ENCODE measurements at places on chromosomes 2 and 18.

GRCh38 chr18:77015169-77015568, 117.4 kb downstream of the MBP start:
- no peak for DNase-seq

DNA sequence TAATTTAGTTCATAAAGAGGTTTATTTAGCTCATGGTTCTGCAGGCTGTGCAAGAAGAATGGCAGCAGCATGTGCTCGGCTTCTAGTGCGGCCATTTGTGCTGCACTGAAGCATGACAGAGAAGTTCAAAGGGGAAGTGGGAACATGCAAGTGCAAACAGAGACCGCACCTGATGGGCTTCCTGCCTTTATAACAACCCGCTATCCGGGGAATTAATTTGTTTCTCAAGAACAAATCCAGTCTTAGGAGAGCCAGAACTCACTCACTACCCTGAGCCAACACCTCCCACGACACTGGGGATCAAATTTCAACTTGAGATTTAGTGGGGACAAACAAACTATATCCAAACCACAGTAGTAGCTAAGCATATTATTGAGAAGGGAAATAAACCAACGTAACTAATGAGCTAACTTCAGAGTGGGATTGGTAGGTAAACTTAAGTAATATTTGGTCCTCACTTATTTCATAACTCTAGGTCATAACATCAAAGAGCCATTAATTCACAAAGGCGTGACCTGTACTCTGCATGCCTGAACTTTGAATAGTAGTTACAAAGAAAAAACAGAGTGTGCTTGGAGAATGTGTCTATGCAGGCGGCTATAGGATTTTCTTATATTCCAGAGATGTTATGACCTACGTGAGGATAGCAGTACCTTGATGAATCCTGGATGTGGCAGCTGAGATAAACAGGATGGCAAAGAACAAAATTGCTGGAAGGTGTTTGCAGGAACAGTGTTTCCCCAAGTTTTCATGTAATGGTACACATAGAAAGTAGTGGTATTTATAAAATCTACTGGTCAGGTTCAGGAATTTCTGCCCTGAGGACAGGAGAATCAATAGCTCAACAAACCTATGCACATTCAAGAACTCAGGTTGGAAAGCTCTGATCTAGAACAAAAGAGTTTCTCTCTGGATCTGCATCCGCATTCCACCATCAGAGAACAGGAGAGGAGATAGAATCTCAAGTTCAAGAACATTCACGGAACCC, 845.9 kb upstream of the ID2 start:
- peak; percentile 11 for DNase-seq

- DNase-seq: no peak
Observed at GRCh38 chr18:46163091-46163490, 58.9 kb downstream of the HAUS1 start.

DNA sequence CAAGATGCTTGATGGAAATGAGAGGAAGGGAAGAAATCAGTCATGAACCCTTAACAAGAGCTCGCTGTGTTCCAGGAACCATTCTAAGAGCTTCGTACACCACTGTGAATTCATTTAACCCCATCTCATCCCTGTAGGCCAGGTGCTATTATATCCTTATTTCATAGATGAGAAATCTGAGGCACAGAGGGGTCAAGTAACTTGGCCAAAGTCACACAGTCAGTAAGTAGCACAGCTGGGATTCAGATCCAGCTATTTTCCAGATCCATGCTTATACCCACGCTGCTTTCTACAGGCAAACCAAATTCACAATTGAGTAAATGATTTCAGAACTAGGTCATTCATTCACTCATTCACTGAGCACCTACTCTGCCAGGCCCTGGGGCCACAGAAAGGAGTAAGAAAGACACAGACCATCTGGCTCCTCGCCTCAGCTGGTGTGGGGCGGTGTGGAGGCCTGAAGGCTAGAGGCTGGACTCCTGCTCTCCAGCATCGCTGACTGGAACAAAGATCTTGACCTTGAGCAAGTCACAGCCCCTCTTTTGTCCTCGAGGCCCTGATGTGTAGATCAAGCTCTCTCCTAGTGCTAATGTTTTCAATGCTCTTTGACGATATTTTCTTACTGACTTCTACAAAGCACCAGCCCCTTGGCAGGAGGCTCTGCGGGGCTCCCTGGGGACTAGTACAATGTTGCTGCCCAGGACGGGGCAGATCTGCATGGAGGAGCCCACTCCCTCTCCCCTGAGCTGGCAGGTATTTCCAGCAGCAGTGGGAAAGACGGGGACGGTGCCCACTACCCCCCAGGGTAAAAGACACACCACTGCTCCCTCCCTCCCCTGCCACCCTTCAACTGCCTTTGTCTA, 26.5 kb downstream of the STEAP3 start:
- DNase-seq: no peak

DNA sequence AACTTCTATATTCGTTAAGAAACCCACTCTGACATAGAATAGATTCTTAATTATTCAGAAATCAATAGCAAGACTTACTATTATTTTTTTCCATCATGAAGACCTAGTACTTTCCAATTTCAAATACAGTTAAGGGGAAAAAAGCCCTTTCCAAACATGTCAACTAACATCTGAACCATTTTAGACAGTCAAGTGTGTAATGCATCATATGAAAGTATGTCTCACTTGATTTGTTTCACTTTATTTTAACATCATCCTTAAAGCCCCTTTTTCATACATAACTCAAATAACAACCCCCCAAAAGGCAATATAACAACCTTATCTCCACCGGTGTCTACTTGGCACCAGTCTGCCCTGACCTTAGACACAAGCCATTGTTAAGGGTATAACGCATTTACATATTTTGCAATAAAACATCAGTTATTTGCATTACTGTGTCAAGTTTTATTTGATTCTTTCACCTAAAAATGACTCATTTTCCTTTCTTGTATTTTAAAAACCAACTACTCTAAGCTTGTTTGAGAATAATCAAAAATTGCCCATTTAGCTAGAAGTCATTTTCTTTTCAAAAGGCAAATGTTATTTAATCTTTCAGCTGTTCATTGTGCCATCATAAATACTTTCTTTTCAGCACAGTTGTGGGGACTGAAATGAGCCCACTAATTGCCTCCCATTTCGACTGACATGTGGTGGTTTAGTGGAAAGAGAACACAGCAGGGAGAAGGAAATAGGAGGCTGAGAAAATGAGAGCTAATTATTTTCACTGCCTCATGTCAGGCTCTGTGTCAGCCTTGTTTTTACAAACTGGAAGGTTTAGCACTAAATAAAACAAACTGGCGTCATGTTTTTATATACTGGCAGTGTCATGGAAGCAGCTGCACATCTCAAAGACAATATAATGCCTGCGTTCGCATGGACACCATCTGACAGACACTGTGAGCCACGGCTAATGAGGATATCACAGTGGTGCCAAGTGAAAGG, 104.7 kb upstream of the CDCA7 start:
- DNase-seq: no peak

GRCh38 chr2:237333748-237334147, 80.2 kb downstream of the COL6A3 start:
- no peak for DNase-seq

- DNase-seq: no peak
Observed at GRCh38 chr2:46578961-46579360, 99.6 kb downstream of the TMEM247 start.

DNA sequence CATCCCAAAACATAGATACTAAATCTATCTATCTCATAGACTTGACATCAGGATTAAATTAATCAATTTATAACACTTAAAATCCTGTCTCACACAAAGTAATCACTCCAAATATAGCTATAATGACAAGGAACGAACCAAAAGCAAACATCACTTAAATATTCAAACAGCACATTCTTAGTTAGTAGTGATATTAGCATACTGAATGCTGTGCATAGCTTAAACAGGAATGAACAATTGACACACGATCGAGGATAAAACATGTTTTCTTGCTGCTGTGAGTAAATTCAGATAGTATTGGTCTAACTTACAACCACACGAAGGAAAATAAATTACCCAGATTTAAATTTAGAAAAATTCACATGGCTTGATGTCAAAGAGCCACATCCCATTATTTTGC, 58.9 kb upstream of the SNTG2 start:
- DNase-seq: no peak

DNA sequence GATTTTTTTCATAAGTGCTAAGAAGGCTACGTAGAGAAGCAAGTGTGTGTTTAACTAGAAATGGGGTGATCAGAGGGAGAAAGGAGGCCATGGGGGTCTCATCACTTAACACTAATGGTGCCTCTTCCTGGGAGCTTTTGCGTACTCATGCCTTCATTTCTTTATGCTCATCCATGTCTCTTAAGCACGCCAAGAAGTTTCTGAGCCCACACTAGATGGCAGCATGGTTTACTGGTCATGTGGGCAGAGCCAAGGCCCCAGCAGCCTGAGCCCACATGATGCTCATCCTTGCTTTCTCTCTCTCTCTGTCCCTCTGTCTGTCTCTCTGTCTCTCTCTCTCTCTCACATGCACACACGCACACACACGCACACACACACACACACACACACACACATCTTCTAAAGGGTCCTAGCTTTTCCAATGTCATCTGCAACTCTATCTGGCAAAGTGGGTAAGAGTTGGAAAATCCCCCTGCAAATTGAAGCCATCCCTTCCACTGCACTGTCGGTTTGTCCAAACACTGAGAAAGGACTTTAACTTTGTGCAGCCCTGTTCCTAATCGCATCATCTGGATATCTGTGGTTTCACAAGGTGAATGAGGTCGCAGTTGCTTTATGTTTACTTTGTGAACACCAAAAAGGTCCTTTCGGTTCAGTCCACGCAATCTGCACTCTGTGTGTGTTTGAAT, 137.1 kb upstream of the CCDC68 start:
- DNase-seq: no peak

GRCh38 chr18:34857320-34857719, 147.2 kb downstream of the DTNA start:
- DNase-seq: no peak

GRCh38 chr2:201070948-201071478, 458 bp downstream of the HYCC2 start:
- DNase-seq: no peak

DNA sequence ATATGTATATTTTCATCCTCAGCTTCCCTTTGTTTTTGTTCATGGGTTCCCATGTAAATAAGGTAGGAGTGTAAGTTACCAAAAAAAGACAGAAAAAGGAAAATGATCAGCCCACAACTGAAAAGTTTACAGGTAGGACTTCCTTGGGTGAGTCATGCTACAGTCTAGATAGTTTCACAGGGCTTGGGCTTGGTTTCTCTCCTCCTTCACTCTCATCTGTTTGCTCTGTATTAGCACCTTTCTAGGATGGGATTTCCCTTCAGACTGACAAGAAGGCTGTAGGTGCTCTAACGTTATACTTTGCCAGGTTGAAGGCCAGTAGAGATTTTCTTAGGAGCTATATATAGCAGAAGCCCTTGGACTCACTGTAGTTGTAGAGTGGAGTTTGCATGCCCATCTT, 57.9 kb downstream of the FAM171B start:
- DNase-seq: no peak

GRCh38 chr18:49691177-49691608, 122.1 kb downstream of the ACAA2 start:
- no peak for DNase-seq

- DNase-seq: no peak
Observed at GRCh38 chr18:6668836-6669235, 60.7 kb upstream of the ARHGAP28 start.

- DNase-seq: no peak
Observed at GRCh38 chr18:49070552-49070951, 119.8 kb upstream of the SMAD7 start.

GRCh38 chr18:9741793-9742523, 33.9 kb downstream of the RAB31 start:
- DNase-seq: no peak

DNA sequence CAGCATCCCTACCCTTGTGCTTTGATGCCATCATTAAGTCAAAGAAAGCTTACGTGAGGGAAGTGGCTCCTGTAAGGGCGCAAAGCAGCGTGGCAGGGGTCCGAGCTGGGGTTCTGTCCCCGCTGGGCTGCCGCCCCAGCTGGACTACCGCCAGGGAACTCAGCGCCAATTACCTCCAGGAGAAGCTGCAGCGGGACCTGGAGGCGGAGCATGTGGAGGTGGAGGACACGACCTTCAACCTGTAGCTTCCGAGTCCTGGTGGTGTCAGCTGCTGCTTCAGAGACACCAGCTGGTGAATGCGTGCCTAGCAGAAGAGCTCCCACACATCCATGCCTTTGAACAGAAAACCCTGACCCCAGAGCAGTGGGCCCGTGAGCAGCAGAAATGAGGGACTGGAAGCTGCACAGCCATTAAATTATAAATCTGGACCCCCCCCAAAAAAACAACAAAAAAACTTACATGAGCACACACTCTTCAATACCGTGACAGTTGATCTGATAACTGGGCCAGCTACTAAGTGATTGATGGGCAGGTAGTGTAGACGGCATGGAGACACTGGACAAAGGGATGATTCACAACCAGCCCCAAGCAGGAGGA, 20.1 kb upstream of the YES1 start:
- peak; percentile 42 for DNase-seq

DNA sequence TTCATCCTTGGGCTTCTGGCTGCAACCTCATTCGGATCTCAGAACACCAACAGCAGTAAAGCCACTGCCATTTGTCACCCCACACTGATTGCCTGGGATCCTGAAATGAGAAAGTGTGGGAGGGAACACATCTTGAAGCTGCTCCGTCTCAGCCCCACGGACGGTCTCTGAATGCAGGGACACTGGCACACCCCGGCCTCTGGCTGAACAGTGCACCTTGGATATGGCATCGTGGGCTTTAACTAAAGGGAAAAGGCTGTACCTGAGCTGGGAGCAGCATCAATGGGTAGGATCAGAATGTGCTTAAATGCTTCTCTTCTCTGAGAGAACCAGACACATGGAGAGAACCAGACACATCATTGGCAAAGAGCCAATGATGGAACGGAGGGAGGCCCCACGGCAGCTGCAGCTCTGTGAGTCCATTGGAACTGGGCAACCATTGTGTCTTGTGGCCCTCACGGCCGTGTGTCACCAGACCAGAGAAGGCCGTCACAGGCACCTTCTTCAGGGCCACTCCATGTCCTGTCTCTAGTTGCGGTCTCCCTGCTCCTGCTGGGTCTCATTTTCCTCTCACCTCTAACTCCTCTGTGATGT, 193.4 kb upstream of the MYT1L start:
- no peak for DNase-seq

- DNase-seq: peak; percentile 39
Observed at GRCh38 chr2:222813177-222813843, 47.5 kb upstream of the ACSL3 start.

DNA sequence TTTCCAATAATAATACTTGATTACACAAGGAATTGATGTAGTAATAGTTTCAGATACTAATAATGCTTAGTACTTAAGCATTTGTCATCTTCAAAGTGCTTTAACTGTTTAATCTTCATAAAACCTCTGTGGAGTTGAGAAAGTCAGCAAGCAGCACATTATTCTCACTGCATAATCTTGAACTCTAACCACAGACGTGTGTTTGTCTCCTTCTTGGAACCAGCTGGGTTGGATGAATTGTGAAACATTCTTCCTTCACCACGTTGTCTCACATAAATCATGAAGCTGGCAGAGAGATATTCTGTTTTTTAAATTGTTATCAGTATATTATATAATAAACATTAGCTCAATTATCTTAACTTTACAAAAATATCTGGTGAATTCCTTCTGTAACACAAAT, 55.1 kb upstream of the LDAH start:
- DNase-seq: no peak
